ENCODE measurements at places on chromosomes 4 and X.

GRCh38 chr4:73222466-73223257 is 35.9 kb downstream of the ANKRD17 start:
- DNase-seq: peak; percentile 89

- DNase-seq: no peak
These were observed 456.5 kb downstream of the SPOCK3 start for GRCh38 chr4:166777760-166778159.

DNA sequence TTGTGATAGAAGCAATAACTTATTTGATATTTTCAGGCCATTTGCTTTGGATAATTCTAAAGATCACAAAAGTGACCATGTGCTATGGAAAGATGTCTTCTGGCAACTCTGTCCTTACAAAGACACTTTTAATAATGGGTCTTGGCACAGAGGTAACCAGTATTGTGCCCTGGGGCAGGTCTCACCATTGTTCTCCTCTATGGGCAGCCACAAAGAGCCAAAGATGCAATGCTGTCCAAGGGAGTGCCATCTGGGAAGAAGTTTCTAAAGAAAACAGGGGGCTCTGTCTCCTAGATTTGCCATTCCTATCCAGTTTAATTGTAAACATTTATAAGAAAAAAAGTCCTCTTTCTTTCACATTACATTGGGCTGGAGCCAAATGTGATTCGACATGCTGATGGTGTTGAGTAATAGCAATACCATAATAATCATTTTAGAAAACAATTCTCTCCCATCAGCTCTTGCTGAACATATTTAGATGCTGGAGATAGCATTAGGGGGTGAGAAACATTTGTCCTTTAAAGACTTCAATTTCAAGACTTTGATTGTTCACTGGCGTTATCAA is 179.9 kb downstream of the KIT start:
- no peak for DNase-seq

GRCh38 chr4:5050520-5051277 is 581 bp upstream of the STK32B start:
- DNase-seq: peak; percentile 86

DNA sequence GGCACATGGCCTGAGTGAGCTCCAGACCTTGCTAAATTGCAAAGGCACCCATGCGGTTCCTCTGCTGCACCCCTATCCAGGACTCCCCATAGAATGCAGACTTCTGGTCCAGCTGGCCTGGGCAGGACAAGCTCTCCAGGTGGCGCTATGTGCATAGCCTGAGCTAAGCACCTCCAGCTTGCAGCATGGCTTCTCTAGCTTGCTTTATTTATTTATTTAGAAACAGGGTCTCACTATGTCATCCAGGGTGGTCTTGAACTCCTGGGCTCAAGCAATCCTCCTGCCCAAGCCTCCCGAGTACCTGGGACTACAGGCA is 5.5 kb upstream of the WFS1 start:
- DNase-seq: peak; percentile 43

GRCh38 chr4:60313611-60314178 is 886.4 kb upstream of the ADGRL3 start:
- no peak for DNase-seq

DNA sequence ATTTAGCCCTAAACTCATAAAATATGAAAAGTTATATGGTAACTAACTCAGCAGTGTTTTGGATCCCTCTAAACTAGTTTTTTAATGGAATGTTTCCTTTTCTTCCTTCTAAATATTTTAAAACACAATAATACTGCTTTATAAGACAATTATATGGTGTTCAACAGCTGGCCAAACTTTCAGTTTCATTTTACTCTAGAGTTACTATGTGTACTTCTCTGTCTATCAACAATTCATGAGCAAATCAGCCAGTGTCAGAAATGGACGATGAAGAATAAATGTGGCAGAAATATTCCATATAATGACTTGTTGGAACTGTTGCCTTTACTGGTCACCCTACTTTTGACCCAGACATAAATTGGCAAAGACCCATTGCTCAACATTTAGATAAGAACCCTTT is 64.8 kb upstream of the CXXC4 start:
- no peak for DNase-seq

DNA sequence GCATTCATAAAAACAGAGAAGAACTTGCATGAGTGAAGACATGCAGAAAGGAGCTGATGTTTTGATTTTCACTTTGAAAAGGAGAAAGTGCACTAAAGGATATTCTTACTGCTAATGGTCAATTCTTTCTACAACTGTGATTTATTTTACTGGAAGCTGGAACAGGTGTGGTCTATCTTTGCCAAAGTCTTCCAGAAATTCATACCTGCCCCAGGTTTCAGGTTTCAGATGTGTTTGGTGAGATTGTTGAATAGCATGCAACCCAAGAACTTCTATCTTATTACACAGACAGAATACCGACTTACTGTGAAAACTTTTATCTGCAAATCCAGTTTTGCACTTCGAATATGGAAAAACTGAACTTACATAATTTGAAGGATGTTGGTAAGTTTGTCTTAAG is 388.3 kb downstream of the PDGFC start:
- DNase-seq: no peak

- DNase-seq: peak; percentile 42
These were observed 31.1 kb downstream of the ACOX3 start for GRCh38 chr4:8409264-8410065.

DNA sequence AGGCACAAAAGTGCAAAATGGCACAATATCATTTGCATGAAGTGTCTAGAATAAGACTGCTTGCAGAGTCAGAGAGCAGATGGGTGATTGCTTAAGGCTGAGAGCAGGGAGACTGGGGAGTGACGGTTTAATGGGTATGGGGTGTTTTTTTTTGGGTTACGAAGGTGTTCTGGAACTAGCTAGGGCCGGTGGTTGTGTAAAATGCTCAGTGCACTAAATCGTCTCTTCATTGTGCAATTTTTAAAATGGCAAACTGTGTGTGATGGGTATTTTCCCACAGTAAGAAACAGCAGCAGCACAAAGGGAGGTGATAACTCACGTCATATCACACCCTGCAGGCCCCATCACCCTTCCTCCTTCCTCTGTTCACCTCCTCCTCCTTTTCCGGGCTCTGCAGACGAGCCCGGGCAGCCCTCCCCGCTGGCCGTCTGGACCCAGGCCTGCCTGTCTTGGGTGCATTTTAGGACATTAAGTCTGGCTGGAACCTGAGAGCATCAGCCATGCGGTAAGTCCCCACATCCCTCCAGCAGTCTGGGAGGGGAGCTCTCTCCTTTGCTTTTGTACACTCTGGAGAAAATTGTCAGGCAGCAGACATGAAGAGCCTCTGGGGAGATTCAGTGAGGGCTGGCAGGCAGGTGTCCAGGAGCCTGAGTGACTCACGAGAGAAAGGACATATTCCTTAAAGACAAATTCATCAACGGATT is 42.7 kb downstream of the ASMT start:
- DNase-seq: no peak

- DNase-seq: peak; percentile 81
These were observed 39.2 kb downstream of the COPS4 start for GRCh38 chr4:83074086-83074704.

DNA sequence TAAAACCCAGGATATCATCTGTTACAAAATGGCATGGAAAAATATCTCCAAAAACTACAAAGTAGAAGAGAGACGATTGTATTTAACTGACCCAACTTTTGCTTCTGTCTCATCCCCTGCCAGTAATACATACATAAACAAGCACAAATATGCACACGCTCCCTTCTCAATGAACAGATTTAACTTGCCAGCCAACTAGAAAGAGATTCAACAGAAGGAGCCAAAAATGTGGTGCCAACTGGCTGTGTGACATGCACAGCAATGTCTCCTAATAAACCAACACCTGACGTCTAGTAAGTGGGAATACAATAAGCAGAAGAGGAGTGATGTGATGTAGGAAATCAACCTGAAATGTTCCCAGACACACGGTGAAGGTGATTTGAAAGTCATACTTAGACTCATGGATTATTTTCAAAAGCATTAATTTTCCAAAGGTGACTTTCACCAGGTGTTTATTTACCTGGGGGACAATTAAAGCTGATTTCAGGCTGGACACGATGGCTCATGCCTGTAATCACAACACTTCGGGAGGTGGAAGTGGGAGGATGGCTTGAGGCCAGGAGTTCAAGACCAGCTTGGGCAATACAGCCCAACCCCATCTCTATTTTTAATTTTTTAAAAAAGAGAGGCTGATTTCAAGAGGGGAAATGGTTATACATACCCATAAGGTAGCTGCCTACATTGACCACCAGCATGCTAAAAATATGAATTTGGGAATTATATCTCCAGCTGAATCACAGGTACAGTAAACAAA is 33.7 kb downstream of the SH3RF1 start:
- DNase-seq: no peak

DNA sequence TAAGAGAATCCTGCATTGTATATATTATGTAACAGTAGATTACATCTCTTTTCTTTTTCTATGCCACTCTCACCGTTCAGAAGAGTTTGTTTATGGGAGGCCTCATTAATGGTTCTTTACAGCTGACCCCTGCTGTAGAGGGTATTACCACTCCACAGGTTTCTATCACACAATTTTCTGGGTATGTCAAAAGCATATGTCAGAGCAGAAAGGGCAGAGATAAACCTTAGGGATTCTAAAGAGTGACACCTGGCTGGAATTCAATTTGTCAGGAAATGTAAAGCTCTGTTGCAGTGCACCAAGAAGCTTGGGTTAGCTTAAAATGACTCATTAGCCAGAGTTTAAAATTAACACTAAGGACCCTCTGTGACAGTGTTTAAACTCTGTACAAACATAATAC is 658.7 kb downstream of the PCDH18 start:
- DNase-seq: no peak

DNA sequence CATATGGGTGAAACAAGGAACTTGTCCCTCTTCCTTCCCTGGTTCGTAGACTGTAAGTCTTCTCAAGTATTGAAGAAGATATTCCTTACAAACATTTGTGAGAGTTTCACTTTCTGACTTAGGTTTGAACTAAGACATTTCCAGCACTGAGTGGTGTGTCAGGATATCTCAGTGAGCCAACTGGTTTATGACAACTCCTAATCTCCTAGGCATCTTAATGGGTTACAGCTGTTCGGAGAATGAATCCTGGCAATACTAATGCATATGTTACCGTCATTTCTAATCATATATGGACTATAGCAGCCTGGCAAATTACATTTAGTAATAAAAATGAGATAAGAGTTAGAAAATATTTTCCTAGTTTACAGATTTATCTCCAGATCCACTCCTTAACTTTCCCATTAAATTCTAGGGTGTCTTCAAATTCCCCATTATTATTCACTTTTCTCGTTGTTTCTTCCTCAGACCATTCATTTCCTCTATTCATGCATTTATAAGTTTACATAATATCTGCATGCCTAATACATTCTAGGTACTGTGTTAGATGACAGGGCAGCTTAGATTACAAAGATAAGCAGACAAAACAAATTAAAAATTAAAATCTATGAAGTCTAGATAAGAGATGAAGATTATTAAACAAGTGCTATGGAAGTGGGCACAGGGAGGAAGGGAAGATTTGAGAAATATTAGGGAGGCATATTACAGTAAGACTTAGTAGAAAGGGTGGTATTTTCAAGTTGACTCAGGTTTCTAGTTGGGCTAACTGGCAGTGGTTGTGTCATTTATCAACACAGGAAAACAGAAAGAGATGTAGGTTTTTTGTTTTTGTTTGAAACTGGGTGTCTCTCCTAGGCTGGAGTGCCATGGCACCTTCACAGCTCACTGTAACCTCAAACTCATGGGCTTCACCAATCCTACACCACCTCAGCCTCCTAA is 173.9 kb downstream of the WDFY3 start:
- no peak for DNase-seq

- peak; percentile 10 for DNase-seq
These were observed 3.4 kb downstream of the ATP1B4 start for GRCh38 chrX:120365320-120365719.

DNA sequence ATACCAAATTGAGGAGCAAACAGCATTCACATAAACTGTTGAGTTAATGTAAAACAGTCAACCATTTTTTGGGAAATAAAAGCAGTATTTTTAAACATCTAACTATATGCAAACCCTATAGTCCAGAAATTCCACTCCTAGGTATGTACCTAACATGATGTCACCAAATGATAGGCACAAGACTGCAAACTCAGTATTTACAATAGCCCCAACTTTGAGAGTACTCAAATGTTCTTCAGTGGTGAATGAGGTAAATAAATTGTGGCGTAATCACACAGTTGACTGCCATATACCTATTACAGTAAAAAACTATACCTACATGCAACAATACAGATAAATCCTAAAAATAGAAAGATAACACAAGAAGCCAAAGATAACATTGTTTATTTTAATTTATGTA is 1243.8 kb upstream of the ADGRL3 start:
- no peak for DNase-seq

DNA sequence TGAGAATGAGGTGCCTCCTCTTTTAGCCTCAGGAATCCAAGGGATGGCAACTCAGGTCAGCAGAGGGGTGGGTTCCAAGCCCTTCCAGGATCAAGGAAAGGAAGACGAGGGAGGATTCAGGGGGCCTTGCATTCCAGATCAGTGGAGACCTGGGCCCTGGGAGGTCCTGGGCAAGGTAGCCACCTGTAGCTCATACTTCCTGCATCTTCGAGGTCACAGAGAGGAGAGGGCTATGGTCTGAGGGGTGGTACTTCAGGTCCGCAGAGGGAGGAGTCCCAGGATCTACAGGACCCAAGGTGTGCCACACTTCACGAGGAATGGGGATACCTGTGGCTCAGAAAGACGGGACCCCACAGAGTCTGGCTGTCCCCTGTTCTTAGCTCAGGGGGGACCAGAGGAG is 9.2 kb downstream of the MAGEA4 start:
- DNase-seq: no peak

DNA sequence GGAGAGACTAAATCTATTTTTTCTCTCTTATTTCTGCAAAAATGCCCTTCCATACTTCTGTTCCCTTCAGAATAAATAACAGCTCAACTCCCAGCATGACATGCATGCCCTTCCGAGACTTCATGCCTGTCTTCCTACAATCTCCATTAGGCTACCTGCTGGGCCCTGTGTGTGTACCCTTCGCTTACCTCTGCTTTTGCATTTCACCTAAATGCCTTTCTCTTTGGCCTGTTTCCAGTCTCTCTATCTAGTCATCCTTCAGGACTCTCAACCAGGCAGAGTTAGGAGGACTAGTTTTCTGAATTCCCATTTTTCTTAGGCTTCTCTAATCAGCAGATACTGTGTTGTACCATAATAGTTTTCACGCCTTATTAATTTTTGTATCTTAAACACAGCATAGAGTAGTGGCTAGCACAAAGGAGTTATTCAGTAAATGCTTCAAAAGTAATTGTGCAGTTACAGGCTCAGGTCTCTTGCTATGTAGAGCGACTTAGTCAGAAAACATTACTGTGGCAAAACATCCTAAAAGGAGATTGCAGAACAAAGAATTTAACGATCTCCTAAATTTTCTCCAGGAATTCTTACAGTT is 20.5 kb downstream of the SEPTIN11 start:
- DNase-seq: no peak

GRCh38 chrX:28851871-28852270 is 264.6 kb downstream of the IL1RAPL1 start:
- DNase-seq: no peak

- no peak for DNase-seq
These were observed 48.7 kb upstream of the BCOR start for GRCh38 chrX:40146262-40147125.

DNA sequence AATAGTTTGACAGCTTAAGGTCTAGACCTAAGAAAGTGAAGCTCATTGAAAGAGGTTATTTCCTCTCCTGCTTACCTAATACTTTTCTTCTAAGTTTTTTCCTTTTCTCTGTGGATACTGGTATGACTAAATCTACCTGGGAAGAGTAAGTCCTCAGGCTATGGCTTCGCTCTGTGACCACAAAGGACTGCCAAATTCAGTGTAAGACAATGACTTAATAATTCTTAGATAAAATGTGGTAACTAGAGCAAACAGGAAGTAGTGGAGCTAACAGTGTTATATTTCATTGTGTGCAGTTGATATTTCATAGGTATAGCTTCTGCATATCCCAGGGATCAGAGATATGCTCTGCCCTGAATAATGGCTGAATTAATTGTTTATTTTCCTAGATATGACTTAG is 418.9 kb downstream of the CCSER1 start:
- no peak for DNase-seq
